ENCODE measurements at places on chromosomes 1 and 21.

- no peak for DNase-seq
These were observed 960.0 kb downstream of the PLA2G4A start for GRCh38 chr1:187788718-187789117.

- no peak for DNase-seq
These were observed 6.3 kb upstream of the ERRFI1 start for GRCh38 chr1:8032366-8032910.

GRCh38 chr1:61344696-61345095, 262.3 kb downstream of the NFIA start:
- DNase-seq: no peak

DNA sequence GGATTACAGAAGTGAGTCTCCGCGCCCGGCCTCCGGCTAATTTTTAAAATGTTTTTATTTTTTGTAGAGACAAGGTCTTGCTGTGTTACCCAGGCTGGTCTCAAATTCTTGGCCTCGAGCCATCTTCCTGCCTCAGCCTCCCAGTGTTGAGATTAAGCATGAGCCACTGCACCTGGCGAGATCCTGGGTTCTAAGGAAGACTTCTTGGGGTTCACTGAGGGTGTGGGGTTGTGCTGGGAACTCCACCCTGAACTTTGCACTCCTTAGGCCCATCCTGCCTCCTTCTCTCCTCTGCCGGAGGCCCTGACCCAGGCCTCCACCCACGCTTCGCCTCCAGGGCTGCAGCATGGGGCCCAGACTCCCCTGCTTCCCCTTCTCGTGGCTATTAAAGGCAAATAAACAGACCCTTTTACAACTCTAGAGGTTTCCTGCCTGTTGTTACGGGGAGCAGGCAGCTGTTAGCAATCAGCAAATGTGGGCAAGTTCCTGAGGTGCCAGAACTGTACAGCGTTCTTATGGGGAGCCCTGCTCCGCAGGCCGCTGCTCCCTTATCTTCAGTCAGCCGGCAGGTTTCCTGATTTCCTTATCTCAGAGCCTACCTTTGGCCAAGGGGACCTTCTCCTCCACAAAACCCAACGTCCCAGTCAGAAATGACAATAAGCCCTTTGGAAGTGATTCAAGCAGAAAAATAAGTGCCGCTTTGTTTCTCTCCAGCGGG, 41.0 kb upstream of the LIN9 start:
- DNase-seq: peak; percentile 94

DNA sequence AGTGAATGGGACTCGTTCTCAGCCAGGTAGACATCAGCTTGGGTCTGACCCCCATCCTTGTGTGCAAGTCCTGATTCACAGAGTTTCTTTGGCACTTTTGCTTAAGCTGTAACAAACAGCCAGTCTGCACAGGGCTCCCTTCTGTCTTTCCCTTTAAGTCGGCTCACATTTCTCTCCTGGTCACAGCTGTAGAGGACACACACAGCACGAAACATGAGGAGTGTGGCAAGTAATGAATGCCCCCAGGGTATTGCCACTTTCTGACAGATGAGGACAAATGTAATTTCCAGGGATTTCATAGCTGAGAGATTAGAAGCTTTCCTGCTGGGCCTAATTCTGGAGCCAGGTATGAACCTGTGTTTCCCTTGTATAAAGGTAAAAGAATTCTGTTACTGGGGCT, 423.5 kb downstream of the KIF26B start:
- DNase-seq: no peak

GRCh38 chr1:26697978-26698849, 2.4 kb downstream of the ARID1A start:
- peak; percentile 78 for DNase-seq

- DNase-seq: no peak
These were observed 241.0 kb downstream of the DISC1 start for GRCh38 chr1:231867607-231868006.
